ENCODE measurements at places on chromosomes 1 and 21. TPM values are rescaled to one million over a fixed set of nuclear protein-coding genes. Genes with fewer than 3 reads are reported as not detected.

- H3K27ac ChIP-seq, result no peak overlapping the region
- H3K27me3 ChIP-seq, result peaks cover 28% of the 10 kb centered on the region
- no peak for DNase-seq
Observed at GRCh38 chr1:24155011-24155782, 12.3 kb upstream of the IL22RA1 start.

The OLIG2 gene
- not detected for polyA plus RNA-seq

The CNKSR1 gene
- 5.7 TPM for polyA plus RNA-seq

The IGFN1 gene
- polyA plus RNA-seq, result not detected
